ENCODE measurements at places on chromosomes 7 and 10. TPM values are rescaled to one million over a fixed set of nuclear protein-coding genes. Genes with fewer than 3 reads are reported as not detected.

Gene AGMO
- total RNA-seq = 0.41 TPM

Gene ZC3HAV1L
- total RNA-seq = 40.6 TPM

Gene GHRHR
- not detected for total RNA-seq

- peak; percentile 62 for DNase-seq
Observed at GRCh38 chr10:122191936-122192541, 79.1 kb upstream of the BTBD16 start.

- no peak for DNase-seq
Observed at GRCh38 chr10:53597835-53598251, 825.3 kb upstream of the MBL2 start.

GRCh38 chr10:3907514-3907913, 122.5 kb upstream of the KLF6 start:
- no peak for DNase-seq

DNA sequence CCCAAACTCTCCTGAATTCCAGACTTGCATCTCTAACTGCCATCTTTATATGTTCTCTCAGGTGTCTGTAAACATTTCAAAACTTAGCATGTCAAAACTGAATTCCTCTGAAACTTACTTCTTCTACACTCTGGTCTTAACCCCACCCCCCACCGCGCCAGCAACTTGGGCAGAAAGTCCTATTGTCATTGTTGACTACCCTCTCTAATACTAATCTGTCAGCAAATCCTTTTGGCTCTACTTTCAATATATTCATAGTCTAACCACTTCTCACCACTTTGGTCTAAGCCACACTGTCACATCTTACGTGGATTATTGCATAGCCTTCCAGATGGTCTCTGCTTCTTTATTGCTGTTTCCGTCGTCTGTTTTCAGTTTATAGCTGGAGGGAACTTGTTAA, 86.6 kb downstream of the AHCYL2 start:
- no peak for DNase-seq

- peak; percentile 78 for DNase-seq
Observed at GRCh38 chr10:12907656-12908055, 93.9 kb downstream of the CCDC3 start.

GRCh38 chr10:98446151-98446660, 529 bp downstream of the HPS1 start:
- DNase-seq = peak; percentile 36

- no peak for DNase-seq
Observed at GRCh38 chr10:67790534-67791408, 47.2 kb downstream of the DNAJC12 start.

GRCh38 chr10:69215405-69216171, 4.5 kb upstream of the HKDC1 start:
- no peak for DNase-seq

- peak; percentile 67 for DNase-seq
Observed at GRCh38 chr7:117715784-117716445, 157.3 kb downstream of the CTTNBP2 start.
